ENCODE measurements at places on chromosomes 3 and 15.

GRCh38 chr3:79461129-79461792 is 306.5 kb downstream of the ROBO1 start:
- no peak for DNase-seq

DNA sequence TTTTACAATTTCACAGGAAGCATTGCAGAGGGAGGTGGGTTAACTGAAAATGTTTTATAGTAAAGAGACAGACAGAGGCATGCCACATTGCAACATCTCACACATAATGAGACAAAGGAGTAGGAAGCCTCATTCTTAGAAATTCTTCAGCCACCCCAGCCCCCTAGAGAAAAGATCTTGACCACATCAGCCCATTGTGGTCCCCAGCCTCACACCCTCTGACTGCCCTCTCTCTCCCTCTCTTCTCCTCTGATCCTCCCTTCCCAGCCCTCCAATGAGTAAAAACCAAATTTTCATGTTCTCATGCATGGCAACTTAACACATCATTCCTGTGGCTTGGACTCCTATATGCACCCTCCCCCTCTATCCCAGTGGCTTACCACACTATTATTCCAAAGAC is 174.1 kb downstream of the UACA start:
- no peak for DNase-seq

- DNase-seq = no peak
Observed at GRCh38 chr3:146271180-146271579, 20.3 kb upstream of the PLSCR4 start.

DNA sequence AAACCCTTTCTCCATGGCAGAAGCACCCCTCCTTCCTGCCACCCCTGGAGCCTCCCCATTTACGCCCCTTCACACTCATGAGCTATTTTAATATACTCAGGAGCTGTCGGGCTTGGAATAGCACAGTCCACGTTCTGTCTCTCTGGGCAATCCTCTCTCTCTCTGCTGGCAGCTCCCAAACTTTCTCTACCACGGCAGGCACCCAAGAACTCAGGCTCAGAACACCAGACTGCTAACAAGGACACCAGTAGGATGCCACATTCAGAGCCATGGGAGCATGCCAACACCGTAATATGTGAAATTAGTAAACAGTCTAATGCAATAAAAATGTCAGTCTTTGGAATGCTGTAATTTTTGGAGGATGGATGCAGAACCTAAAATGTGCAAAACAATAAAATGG is 19.3 kb downstream of the TNFAIP8L3 start:
- no peak for DNase-seq

DNA sequence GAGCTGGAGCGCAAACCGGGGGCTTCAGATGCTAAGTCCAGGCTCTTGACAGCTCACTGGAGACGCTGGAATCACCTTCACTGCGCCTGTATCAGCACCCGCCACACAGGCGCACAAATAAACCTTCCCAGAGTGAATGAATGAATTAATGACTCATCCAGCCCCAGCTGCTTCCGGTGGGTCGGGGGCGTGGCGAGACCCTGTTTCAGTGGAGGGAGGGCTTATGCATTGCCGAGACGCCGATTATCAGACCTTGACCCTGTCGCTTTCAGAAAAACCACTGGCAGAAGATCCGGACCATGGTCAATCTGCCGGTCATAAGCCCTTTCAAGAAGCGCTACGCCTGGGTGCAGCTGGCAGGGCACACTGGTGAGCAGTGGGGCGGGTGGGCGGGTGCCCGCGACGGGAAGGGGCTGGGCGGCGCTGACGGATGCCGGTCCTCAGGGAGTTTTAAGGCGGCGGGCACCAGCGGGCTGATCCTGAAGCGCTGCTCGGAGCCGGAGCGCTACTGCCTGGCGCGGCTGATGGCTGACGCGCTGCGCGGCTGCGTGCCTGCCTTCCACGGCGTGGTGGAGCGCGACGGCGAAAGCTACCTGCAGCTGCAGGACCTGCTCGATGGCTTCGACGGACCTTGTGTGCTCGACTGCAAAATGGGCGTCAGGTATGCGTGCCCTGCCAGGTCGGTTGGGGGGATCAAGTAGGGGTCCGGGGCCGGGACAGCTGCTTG is 7.7 kb downstream of the ITPKA start:
- DNase-seq = no peak

DNA sequence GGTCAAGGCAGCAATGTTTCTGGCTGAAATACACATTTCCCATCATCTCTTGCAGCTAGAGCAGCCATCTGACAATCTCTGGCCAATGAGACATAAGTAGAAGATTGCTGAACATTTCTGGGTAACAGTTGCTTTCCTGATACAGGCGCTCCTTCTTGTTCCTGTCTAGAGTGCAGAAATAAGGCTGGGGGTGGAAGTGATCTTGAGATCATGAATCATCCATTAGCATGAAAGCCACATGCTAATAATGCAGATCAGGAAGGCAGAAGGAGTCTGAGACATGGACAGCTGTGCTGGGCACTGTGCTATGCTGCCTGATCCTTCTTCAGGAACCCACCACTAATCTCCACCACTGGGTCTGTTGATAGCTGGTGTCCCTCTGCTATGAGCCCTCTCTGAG is 14.8 kb upstream of the TMEM108 start:
- no peak for DNase-seq

DNA sequence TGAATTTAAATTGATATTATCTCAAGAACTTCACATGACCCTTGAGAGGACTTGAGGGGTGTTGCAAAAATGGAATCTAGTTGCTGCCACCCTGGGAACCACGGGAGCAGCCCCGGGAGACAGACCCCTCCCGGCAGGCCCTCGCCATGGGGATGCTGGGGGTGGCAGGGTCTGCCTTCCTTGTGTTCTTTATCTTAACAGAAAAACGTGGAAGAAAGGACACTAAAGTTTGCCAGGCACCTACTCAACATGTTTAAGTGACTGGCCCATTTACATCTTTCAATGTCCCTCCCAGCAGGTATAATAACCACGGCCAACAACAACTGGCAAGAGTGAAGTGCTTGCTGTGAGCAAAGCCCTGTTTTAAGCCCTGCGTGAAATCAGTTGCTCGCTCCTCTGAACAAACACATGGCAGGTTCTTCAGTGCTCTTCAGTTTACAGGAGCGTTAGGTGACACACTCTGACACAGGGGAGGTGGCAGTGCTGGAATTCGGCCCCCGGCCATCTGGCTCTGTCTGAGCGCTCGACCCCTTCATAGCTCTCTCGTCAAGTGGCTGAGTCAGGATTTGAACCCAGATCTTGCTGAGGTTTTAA is 112.5 kb downstream of the ASB7 start:
- no peak for DNase-seq

DNA sequence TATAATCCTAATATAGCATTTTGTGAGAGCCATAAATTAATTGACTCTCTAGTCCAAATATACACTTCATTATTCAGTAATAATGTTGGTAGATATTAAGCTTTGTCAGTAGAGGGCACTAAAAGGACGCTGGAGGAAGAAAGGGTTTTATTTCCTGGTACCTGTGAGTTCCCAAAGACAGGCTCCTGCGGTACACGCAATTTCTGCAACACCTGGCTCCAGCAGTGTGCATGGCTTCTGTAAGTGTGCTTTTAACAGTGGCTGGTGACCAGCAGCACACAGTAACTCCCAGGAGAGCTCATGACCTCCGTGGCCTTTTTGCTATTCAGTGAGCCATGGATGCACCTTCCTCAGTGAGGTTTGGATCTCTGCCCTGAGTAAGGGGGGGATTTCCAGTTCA is 338.3 kb upstream of the ZNF385D start:
- DNase-seq = no peak

Measured in stimulated activated CD8-positive, alpha-beta memory T cell treated with anti-CD3 and anti-CD28 coated beads, Interleukin-15, amount 100 ng/mL, for 48 hours (primary cell).